AG08396 (cell line): ENCODE measurements at places on chromosomes 2 and 18.

GRCh38 chr2:74921236-74921736 is 37.2 kb upstream of the POLE4 start:
- no peak for DNase-seq

DNA sequence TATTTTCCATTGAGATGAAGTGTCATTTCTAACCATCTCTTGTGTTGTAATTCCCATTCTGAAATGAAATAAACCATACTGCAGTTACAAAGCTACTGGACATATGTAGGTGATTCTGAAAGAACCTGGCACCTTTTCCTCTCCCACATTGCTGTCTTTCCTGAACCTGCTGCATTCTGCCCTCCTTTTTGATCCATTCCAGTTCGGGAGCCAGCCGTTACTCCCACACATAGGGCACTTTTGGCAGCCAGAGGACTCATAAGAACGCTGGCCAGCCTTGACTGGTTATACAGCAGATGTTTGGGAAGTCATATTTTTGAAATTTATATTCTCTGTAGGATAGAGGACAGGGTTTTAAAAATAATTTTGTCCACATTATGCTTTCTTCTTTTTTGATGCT is 369.8 kb upstream of the CDH7 start:
- no peak for DNase-seq

DNA sequence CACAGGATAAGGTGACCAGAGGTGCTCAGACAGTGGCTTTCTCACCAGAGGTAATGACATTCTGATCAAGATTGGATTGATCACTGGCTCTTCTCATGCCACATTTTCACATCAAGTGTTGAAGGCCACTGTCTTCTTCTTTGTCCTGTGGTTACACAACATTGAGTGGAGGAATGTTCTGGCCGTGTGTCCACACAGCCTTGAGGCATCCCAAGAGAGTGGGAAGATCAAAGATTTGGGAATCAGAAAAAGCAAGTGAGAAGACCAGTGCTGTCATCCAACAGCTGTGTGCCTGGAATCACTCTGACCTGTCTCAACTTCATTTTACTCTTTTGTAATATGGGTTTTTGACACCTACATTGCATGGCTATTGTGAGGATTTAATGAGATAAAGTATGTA is 67.4 kb downstream of the IL1R2 start:
- no peak for DNase-seq

GRCh38 chr2:223747392-223748042 is 89.9 kb downstream of the AP1S3 start:
- DNase-seq, result no peak

DNA sequence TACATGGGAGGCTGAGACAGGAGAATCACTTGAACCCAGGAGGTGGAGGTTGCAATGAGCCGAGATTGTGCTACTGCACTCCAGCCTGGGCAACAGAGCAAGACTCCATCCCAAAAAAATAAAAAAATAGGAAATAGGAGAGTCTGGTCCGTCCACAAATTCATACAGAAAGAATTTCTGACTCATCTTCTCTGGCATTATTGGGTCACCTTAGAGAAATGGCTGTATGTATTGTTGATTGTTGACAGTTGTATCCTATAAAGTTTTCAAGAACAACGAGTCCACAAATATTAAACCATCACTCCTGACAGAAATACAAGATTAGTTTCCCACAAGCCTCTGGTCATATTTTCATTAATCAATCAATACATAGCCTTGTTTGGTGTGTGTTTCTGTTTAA is 20.4 kb downstream of the RBM43 start:
- no peak for DNase-seq

GRCh38 chr2:54899576-54900200 is 150.6 kb downstream of the RTN4 start:
- DNase-seq, result peak; percentile 50

DNA sequence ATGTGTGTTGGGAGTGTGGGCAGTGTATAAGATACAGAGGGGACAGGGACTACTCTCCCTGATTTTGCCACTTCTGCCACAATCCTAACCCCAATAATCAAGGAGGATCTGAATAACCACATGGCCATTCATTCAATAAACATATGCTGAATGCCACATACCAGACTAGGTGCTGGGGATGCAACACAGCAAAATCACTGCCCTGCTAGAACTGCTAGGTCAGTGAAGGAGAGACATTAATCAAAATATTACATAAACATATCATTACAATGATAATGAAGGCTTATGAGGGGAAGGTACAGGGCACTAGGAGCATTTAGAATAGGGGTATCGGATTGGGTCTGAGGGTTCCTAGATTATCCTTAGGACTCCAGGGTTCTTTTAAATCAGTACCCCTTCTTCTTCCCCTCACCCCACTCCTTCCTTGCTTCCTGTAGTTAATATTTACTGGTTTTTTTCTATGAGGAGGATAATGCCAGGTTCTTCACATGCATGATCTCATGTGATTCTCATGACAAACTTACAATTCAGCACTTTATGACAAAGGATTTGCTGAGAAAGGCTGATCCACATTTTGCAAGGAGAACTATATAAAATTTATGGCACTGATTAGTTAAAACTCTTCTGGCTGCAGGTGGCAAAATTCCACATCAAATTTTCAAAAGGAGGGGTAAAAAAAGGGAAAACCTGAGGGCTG is 56.4 kb upstream of the PCBP1 start:
- no peak for DNase-seq

GRCh38 chr2:229164545-229165249 is 106.4 kb downstream of the PID1 start:
- peak; percentile 26 for DNase-seq

DNA sequence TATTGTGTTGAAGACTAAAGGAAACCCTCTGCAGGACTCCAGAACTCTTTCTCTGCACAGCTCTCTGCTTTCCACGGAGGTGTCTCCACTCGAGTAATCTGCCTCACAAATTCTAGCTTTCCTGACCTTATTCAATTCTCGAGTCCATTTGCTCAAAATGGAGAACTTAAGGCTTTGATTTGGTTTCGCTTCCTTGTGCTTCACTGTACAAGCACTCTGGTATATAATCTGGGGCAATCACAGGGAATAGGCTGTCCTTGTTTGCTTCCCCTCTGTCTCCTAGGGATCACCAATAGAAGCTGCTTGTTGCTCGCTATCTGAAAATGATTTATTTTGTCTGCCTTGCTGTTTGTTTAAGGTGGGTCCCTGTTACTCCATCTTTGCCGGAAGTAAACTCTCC is 129.1 kb upstream of the DOCK10 start:
- no peak for DNase-seq

DNA sequence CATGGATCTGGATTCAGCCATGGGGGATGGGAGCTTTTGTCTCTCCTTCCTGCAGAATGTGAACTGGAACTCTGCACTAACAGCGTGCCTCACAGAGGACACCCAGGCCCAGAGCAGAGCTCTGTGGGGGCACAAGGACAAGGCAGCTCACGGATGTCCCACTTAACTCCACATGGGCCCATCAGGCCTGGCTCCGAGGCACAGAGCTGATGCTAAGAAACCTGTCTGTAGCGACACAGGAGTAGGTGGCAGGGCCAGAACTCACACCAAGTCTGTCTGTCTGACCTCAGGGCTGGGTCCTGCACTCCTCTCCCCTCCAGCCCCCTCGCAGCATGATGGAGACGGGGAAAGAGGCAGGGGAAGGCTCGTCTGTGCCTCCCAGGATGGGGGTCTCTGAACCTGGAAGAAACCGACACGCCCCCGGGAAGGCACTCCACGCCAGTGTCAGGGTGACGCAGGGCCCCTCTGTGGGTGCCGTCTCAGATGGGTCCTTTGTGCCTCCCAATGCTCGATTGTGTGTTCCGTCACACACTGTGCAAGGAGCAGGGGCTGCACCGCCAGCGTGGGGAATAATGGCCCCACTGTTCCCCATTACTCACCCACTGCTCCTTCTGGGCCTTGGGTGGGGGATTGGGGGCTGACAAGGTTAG is 36.6 kb downstream of the FAM178B start:
- no peak for DNase-seq

DNA sequence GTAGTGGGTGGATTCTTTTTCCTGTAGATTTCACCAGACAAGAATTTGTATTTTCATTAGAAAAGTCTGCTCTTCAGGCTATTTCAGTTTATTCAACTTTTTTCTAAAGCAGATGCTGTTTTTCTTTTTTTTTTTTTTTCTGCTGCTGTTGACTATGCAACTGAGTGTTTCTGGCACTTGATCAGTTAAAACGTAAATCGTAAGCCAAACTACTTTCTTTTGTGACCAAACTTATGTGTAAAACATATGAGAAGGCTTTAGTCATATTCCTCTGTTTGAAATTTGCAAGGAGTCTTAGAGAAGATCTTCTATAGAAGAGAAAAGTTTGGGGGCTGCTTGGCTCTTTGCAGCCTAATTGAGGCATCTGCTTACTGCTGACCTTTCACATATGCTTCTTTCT is 170.1 kb downstream of the PARD3B start:
- no peak for DNase-seq

DNA sequence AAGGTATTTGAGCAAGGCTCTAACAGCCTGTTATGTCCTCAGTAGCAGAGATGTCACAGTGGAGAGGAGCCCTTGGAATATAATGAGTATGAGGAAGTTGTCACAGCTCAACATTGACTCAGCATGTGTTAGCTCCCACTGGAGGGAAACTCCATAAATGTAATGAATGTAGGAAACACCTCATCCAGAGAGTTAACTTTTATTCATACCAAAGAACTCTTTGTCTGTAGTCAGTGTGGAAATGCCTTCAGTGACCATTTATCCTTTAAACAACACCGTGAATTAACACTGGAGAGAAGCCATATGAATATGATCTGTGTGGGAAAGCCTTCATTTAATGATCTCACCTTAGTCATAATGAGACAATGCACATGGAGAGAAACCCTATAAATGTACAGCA is 59.7 kb downstream of the CYP1B1 start:
- no peak for DNase-seq

DNA sequence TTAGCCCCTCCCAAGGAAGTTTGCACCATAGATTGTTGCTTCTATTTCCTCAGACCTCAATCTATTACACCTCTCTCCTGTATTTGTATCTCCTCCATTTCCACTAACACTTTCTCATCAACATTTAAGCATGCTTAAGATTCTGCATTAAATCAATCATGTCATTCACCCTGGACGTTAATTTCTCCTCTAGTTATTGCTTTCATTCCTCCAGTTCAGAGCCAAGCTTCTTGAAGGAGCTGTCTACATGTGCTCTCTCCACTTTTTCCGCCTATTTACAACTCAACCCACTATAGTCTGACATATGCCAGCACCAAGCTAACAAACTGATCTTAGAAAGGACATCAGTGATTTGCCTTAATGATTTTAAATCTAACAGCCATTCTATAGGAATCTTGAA is 99.5 kb downstream of the OLA1 start:
- DNase-seq, result no peak

- peak; percentile 70 for DNase-seq
Observed at GRCh38 chr2:40434731-40435271, 17.1 kb downstream of the SLC8A1 start.

DNA sequence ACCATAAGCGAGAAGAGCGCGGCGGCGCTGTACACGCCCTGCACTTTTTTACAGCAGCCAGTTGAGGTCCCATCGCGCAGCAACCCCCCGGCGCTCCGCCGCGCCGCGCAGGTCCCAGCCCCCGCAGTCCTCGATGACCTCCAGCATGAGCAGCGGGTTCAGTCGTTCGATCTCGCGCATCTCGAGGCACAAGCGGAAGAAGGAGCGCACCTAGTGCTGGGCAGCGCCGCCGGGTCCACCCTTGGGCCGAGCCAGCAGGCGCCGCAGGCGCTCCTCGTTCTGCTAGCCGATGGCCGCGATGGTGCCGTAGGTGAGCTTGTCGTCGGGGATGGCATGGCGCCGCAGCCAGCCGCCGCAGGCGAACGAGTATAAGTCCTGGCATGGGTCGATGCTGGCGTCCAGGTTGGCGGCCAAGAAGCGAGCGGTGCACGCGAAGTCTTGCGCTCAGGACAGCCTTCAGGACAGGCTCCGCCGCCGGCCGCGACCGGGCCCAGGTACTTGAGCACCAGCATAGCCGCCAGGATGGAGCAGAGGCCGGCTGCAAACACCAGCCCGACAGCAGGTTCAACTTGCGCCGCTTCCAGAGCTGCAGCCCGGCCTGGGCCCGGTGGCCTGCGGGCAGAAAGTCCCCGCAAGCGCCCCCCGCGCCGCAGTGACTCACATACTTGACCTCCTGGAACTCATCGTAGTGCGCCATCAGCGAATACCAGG is 8.3 kb downstream of the ALPP start:
- DNase-seq, result no peak

DNA sequence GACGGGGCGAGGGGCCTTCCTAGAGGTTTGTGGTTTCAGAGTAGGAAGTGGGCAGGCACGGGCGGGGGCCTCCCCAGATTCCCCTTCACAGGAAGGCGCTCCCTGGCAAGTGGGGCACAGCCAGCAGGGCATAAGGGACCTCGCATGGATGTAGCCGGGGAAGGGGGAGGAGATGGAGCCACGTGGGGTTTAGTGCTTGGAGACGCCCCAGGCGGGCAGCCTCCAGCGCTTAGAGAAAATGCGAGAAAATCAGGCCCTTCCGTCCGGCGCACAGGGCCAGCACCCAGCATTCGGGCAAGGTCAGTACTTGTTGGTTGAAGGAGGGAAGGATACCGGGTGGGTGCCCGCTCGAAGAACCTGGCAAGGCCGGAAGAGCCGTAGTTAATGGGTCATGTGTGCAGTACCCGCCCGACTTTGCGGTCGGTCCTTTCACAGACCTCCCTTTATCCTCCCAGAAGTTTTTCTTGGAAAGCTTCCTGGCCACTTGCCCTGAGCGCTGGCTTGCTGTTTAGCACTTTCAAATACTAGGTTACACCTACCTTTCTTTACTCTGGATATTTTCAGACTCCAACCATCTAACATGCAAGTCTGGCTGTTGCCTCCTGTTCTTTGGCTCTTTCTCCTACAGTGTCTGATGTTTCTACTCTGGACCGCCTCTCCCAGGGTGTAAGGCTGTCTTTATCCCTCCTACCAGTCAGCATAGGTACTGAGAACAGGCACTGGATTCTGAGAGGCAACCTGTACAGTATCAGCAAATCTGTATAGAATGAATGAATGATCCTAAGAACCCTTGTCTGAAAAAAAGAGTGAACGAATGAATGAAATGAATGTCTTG is 78.1 kb downstream of the CIB4 start:
- DNase-seq, result no peak

DNA sequence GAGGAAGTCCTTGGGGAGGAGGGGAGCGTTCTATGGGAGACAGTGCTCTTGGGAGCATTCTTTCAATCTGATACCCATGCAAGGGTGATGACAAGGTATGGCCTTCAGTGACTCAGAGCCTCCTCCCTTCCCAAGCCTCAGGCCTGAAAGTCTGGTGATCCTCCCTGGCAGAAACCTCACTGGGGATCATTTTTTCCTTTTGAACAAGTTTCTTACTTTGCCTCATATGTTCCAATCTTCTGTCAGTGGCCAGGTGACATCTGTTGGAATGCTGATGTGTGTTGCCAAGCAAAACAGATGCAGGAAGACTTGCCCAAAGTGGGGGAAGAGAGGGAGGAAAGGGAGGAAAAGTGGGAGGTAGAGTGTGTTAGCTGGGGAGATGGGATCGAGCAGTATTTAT is 224.8 kb downstream of the NEDD4L start:
- peak; percentile 43 for DNase-seq
